Left kidney (tissue), 8 donors: ENCODE measurements at places on chromosomes 13 and 19.

DNA sequence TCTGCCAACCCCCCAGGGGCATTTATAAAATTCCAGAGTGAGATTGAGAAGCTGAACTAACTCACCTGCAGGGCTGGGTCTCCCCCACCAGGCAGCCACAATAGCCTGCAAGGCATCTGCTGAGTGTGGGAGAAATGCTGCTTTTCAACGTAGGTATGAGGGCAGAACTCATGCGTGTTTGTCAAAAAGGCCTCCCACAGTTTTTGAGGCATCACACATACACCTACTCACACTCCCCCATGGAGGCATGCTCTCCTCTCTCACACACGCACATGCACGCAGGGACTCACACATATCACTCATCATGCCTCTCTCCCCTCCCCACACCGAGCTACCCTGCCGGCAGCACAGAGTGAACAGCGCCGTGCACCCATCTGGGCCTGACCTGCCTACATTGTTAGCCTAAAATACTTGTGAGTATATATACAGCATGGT is 390.5 kb downstream of the FGF9 start:
- no peak for DNase-seq

GRCh38 chr19:42554046-42554575 is 25.8 kb upstream of the CEACAM1 start:
- no peak for DNase-seq

GRCh38 chr19:8163759-8164158 is 14.4 kb upstream of the FBN3 start:
- DNase-seq, result no peak

- no peak for DNase-seq
These were observed 73.1 kb downstream of the EPS15L1 start for GRCh38 chr19:16398530-16399249.

GRCh38 chr19:50668416-50668815 is 19.2 kb downstream of the C19orf81 start:
- no peak for DNase-seq

- peak; percentile 10 for DNase-seq
These were observed 134.3 kb upstream of the MYO16 start for GRCh38 chr13:108494991-108495645.

DNA sequence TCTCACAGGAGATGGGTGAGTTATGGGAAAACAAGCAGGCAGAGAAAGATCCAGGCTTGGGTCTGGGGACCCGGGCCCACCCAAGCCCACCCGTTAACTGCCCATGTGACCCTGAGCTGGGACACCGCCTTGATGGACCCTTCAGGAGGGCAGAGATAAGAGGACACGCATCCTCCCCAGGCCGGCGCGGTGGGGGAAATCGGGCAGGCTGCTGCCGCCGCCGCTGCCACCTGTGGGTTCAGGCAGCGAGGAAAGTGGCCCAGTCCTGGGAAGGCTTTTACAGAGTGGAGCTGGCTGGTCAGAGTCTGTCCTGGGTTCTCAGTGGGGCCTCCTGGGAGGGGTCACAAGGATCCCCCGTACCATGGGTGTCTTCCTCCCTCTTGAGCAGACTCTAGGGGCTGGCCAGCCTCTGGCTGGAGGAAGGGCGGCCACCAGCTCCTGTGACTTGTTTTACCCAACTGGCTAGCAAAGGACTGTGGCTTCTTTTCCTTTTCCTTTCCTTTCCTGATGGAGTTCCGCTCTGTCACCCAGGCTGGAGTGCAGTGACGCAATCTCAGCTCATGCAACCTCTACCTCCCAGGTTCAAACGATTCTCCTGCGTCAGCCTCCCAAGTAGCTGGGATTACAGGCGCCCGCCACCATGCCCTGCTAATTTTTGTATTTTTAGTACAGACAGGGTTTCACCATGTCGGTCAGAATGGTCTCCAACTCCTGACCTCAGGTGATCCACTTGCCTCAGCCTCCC is 155.4 kb downstream of the KDM4B start:
- no peak for DNase-seq

DNA sequence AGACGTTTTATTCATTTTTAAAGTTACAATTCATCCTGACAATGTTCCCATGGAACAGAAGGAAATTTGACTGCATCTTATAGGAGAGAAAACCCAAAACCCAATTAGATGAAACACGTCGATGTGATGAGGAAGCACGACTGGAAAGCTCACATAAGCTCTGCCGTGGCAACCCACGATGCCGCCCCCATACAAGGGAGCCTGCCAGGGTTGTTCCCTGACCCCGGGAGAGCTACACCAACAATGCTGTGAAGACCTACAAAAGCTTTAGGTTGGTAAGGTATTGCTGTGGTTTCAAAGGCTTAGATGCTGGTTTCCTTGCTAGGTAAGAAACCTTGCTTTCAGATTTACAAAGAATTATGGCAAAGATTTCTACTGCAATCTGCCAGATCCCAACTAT is 393.1 kb downstream of the KLF12 start:
- DNase-seq, result no peak

- DNase-seq, result no peak
These were observed 72.5 kb upstream of the MTIF3 start for GRCh38 chr13:27522847-27523246.

- DNase-seq, result no peak
These were observed 34.3 kb upstream of the IL17D start for GRCh38 chr13:20669162-20669561.

DNA sequence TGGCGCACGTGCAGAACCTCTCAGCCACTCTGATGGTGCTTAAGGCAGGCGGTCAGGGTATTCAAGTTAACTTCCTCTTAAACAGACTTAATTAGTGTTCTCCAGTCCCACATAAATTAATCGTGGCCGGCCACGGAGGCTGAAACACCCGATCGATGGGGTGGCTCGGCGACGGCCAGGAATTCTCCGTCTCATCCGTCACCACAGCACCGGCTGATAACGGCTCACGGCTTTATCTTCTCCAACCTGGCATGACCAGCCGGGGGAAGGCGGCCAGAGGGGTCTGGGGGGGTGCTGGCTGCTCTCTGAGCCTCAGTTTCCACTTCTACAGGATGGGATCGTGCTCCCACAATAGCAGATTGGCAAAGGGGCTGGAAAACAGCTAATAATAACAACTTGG is 32.6 kb upstream of the TCF3 start:
- no peak for DNase-seq

DNA sequence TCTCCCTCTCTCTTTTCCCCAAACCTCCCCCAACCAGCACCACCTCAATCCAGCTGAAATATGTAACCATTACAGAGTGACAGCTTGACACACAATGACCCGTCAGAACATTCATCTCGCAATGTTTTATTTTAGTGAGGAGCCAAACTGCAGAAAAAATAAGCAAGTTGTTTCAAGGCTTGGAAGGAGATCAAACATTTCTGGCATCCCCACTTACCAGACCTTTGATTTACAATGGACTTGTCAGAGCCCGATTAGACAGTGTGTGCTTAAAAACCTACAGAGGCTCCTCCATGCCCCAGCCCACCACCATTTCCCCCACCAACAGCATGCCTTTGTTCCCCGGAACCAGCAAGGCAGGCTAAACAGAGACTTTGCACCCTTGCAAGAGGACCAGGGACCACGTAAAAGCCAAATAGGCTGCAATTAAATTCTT is 382.8 kb upstream of the ZNF507 start:
- peak; percentile 80 for DNase-seq

- DNase-seq, result no peak
These were observed 8.3 kb downstream of the ZNF135 start for GRCh38 chr19:58067240-58067912.

GRCh38 chr19:15614507-15615379 is at the start of gene CYP4F8:
Gene CYP4F8, plus strand, starts transcription at chr19:15615218. Its CDS starts 399 bp downstream, at chr19:15615617.
- DNase-seq, result no peak

- no peak for DNase-seq
These were observed 39.2 kb upstream of the SEMA6B start for GRCh38 chr19:4598712-4599111.

DNA sequence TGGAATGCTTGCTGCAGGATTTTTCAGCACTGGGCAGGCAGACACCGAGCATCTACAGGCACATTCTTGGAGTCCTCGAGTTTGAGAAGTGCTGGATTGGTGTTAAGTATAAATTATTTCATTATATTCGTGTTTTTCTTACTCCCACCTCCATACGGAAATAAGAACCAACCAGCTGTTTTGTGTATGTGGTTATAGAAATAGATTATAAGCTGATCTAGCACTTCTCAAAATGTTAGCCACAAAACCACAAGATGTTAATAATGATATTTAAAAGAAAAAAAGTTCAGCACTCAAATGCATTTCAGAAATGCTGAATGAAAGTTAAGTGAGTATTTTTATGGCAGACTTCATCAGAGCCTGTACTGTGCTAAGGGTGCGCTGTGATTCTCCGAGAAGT is 24.0 kb upstream of the TEX29 start:
- no peak for DNase-seq

GRCh38 chr13:107067381-107067780 is 499.4 kb upstream of the ARGLU1 start:
- DNase-seq, result no peak

GRCh38 chr19:46713781-46714443 is 3.0 kb downstream of the PRKD2 start:
- DNase-seq, result peak; percentile 87

GRCh38 chr19:49746206-49746958 is 16.7 kb downstream of the TSKS start:
- no peak for DNase-seq

GRCh38 chr13:50292081-50292480 is 276.8 kb downstream of the KCNRG start:
- no peak for DNase-seq

DNA sequence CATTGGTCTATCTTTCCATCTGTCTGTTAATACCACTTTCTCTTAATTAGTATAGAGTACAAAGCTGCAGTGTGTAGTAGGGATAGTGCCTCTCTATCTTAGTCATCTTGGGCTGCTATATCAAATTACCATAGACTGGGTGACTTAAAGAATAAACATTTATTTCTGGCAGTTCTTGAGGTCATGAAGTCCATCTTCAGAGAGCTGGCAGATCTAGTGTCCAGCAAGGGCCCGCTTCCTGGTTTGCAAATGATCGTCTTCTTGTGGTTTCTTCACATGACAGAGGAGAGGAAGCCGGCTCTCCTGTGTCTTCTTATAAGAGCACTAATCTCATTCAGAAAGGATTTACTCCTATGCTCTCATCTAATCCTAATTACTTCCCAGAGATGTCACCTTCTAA is 6.1 kb downstream of the ZNF700 start:
- no peak for DNase-seq

DNA sequence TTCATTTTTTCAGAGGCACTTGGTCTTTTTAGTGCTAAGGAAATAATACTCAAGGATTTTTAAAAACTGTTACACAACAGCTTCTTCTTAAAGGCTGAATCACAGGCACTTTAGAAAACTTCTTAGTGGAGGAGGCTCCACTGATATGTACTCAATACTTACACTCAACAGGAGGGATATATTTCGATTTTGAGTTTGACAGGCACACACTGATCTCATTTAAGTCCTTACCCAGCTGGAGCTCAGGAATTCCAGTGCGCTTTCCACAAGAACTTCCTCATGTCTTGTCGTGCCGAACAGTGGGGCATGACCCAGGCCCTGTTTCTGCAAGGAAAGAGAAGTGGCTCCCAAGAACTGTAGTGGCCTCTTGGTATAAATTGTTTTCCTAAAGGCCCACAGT is 103.8 kb downstream of the RGCC start:
- DNase-seq, result no peak

- no peak for DNase-seq
These were observed 16.6 kb downstream of the PPP2R1A start for GRCh38 chr19:52206481-52206880.

- DNase-seq, result no peak
These were observed 58.7 kb downstream of the RNF17 start for GRCh38 chr13:24822640-24823039.

- DNase-seq, result no peak
These were observed 29.3 kb upstream of the PLEKHF1 start for GRCh38 chr19:29635963-29636362.

GRCh38 chr13:44191504-44192171 is 182.0 kb upstream of the SERP2 start:
- peak; percentile 57 for DNase-seq

DNA sequence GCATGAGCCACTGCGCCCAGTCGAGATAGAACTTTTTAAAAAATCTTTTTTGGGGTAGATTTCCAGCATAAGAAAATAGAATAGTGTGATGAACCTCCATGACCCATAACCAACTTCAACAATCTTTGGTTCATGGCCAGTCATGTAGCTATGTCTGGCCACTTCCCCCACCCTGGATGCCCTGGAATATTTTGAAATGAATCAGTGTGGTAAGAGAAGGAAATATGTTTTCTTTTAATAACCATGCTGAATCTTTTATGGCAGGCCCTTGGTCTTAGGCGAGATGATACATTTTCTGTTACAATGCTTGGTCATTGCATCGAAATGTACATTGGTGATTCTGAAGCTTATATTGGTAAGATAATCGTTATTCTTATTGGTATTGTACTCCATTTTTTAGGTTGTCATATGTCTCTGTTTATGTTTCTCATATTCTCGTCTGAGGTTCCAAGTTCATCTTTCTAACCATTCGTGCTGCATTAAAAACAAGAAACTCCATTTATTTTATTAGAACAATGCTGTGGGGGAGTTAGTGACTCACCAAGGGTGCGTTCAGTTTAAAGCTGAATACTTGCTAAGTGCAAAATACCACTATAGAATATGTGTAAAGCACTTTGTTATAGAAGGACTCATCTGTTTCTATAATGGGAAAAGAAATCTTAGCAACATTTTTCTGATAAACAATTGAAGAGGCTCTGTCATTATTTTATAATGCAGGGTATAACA is 16.4 kb upstream of the UPF3A start:
- no peak for DNase-seq

- DNase-seq, result peak; percentile 10
These were observed 224.4 kb downstream of the OXGR1 start for GRCh38 chr13:96769874-96770273.

DNA sequence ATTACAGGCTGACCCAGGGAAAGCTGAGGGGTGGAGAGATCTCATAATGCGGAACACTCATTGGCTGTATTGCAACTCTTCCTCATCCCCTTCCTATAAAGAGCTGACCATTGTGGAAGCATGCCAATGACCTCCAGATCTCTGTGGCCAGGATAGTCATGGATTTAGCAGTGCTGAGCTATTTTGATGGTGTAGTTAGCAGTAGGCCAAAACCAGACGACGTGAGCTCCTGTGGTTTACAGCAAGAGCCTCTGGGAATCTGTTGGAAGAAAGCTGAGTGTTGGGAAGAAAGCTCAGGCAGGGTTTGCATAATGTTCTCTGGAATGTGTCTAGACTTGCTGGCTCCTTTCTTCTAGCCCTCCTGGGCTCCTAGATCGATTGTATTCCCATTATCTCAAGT is 187.5 kb upstream of the GPC6 start:
- no peak for DNase-seq
